ENCODE measurements at places on chromosomes 3 and 15.

DNA sequence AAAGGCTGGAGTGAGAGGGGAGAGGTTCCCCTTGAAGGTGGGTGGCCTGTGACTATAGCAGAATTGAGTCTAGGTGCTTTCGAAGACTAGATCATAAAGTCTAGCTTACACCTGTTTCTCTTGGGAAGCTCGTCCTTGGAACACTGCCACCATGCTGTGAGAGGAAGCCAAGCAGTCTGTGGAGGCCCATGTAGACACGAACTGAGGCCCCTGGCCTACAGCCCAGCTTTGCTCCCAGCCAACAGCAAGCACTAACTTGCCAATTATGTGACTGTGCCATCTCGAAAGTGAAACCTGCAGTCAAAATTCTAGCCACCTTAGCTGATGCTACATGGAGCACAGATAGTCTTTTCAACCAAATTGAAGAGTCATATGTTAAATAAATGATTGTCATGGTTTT is 190.5 kb upstream of the NECTIN3 start:
- DNase-seq = no peak

- DNase-seq = no peak
Measured at GRCh38 chr3:125003369-125003853, 52.4 kb downstream of the HEG1 start.

DNA sequence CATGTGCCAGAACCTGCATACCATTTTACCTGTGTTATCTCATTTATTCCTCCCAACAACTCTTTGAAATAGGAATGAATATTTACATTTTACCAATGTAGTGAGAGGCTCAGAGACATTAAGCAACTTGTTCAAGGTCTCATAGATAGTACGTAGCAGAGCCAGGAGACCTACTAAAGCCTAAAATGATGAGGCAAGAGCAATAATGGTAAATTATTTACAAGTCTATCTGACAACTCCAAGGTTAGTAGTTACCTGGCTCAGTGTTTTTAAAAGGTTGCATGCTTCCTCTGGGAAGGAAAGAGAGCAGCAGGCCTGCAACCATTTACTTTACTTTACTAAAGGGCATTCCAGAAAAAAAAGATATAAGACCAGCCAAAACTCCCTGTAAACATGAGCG is 103.0 kb downstream of the CFAP20DC start:
- no peak for DNase-seq

DNA sequence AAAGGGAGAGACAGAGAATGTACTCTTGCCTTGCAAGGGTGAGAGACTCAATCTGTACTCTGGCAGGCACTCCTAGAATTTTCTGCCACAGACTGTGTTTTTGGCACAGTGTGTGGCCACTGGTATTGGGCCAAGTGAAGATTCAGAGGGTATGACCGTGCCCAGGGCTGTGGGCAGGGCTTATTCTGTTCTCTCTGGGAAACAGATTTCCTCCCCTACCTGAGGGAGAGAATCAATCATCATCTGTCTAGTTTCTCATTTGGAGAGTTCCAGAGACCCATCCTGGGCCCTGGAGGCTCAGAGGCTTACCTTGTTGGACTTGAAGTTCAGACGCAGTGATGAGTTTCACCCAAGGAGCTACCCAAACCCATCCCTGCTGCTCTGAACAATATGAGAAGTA is 28.2 kb downstream of the CSTA start:
- no peak for DNase-seq

DNA sequence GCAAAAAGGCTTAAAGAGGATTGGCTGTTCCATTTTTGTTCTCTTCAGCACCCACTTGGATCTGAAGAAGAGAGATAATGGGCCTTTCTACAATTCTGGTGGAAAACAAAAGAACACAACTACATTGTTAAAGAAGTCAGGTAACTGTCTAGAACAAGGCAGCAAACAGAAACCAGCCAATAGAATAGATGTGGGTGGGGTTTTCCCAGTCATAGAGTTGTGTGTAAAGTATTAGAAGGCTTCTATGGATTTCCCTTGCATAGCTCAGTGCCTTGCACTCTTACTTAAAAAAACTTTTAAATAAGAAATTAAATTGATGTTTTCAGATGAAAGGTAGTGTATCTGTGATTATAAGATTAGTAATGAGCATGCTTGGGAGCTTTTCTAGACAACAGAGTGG is 462.7 kb upstream of the ATP11B start:
- no peak for DNase-seq

DNA sequence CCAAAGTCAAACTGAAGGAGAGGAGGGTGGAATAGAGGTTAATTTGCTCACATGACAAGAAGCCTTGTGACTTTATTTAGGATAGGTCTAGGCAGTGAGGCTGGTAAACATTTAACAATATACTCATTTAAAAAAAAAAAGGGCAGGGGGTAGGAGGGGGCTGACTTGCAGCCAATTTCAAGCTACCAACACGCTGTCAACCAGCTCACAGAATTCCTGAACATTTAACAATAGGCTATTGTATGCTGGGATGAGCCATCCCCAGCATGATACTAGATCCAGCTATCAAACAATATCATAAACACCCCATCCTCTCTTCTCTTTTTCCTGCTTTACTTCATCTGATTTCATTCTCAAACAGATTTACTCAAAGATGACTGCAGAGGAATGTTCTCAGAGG is 1096.3 kb upstream of the CFAP20DC start:
- DNase-seq = no peak

DNA sequence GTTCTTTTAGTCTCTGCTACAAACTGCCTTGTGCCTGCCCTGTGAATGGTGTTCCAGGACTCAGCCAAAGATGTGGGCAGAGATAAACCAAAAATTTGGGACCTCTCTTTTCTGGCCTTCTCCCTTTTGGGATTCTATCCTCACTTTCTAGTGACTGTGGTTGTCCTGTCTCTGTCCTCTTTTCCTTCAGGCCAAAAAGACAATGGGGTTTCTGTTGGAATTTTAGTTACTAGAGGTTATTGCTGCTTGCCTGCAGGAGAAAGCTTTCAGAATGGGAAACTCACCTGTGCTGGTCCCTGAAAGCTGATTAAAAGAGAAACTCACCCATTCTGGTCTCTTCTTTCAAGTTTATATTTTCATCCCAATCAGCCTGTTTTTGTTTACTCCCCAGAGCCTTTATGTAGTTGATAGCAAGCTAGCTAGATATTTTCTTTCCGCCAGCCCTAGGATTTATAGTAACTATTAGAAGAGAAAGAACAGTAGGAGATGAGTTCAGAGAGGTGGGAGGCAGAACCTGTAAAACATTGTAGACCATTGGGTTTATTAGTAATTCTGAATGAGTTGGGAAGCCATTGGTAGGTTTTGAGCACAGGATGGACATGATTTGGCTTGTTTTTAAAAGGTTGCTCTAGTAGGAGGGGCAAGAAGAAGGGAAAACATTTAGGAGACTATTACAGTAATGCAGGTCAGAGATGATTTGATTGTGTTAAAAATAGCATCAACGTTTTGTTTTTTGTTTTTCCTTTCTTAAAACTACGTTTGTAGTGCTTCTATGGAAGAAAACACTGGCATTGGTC is 138.9 kb downstream of the TCF12 start:
- no peak for DNase-seq

GRCh38 chr3:23741036-23741706 is 64.6 kb upstream of the UBE2E1 start:
- no peak for DNase-seq

GRCh38 chr15:33119273-33119672 is 75.2 kb downstream of the FMN1 start:
- DNase-seq = no peak

DNA sequence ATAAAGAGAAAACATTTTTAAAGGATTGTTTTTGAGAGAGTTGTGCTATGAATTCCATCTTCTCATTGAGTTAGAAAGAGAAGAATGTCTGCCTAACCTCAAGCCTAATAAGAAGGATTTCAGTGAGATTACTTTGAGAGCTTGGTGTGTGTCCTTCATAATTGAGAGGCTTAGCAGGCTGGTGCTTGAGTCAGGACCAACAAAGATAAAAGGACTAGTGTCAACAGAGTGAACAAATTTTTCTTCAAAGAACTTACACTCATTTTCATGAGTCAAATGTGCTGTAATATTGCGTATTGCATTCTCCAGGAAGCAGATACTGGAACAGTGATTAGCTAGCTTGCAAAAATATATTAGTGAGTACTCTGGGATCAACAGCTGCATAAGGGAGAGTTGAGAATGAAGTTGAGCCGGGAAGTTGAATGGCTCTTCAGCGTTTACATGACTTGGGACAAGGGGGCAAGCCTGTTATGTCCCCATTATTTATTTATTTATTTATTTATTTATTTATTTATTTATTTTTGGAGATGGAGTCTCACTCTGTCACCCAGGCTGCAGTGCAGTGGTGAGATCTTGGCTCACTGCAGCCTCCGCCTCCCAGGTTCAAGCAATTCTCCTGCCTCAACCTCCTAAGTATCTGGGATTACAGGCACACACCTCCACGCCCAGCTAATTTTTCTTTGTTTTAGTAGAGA is 37.5 kb upstream of the SLITRK3 start:
- DNase-seq = no peak

GRCh38 chr3:52895418-52895817 is 1.9 kb downstream of the STIMATE start:
- no peak for DNase-seq

- DNase-seq = no peak
Measured at GRCh38 chr3:12842469-12842868, 1.1 kb upstream of the RPL32 start.

DNA sequence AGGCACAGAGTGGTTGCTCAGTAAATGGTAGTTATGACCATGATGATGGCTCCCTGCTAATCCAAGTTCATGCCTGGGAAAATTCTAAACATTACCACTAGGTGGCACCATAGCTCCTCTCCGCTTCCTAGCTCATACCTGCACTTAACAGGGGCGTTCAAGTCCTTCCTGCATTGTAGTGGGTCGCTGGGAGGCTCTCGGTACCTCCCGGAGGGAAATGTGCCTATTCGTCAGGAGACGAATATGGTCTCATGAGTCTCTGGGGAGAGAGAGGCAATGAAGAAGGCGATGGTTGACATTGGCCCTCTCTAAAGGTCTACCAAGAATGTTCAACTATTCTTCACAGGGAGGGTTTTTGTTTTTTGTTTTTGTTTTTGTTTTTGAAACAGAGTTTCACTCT is 10.9 kb downstream of the MESP1 start:
- peak; percentile 63 for DNase-seq

GRCh38 chr3:111903067-111903511 is 44.0 kb downstream of the PHLDB2 start:
- peak; percentile 92 for DNase-seq

GRCh38 chr3:42901073-42901415 is 4.9 kb upstream of the ZNF662 start:
- no peak for DNase-seq

DNA sequence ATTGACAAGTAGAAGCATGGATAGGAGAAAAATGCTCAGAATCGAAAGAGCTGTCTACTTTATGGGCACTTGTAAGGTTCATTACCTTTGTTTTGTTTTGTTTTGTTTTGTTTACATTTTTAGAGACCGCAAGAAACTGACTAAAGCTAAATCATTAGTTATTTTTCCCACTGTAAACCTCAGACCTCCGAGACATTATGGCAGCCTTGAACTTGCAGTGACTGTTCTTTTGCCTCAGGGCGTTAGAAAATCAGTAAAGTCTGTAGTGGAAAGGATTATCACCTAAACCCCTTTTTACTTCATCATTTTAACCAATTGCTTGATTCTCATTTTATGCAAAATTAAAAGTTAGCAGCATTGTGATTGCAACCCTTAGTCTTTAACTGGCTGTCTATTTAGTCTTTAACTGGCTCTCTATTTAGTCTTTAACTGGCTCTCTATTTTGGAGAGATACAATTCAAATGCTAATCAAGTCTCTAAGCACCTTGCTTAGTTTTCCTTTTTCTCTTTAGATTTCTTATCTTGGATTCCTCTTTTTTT is 383.3 kb upstream of the ROBO2 start:
- no peak for DNase-seq

GRCh38 chr15:34582461-34583371 is 735 bp downstream of the GOLGA8B start:
- DNase-seq = no peak

- DNase-seq = no peak
Measured at GRCh38 chr15:28967990-28968389, 82.2 kb downstream of the APBA2 start.

GRCh38 chr3:187328691-187329090 is 37.2 kb upstream of the MASP1 start:
- DNase-seq = no peak

- DNase-seq = no peak
Measured at GRCh38 chr3:129575997-129576384, 30.5 kb downstream of the PLXND1 start.

- peak; percentile 21 for DNase-seq
Measured at GRCh38 chr3:160130950-160131349, 94.3 kb upstream of the C3orf80 start.

GRCh38 chr3:69474186-69474585 is 88.3 kb upstream of the FRMD4B start:
- DNase-seq = no peak

GRCh38 chr15:58582160-58582559 is 150.4 kb downstream of the LIPC start:
- DNase-seq = no peak

DNA sequence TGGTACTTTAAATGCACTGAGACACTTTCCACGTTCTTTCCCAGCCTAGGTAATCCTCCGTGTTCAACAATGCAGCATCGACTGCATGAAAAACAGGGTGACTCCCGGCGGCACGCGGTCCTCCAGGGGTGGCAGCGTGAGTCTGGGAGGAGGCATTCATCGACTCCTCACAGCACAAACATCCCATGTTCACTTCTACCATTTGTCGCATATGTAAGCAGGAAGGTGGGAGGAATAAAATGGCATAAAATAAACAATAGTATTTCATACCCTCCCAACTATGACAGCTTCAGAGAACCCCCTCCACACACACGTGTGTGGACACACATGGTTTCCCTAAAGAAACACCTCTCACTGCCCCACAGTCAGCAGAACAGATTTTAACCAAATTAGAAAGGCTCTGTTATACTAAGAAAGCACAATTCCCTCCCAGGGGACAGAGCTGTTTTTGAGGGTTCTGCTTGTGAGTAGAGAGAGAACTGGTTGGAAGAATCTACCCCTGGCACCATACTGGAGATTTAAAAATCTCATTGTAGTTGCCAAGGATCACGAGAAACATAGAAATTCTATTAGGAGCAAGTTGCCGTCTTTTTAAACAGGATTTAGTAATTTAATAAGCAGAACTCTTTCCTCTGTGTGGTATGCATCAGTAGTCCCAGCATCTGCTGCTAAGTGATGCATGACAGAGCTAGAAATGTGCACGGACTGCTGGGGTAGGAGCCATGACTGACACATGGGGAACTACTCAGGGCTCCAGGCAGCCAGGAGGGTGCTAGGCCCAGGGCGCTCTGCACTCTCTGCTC is 6.0 kb downstream of the FAM43A start:
- peak; percentile 64 for DNase-seq

DNA sequence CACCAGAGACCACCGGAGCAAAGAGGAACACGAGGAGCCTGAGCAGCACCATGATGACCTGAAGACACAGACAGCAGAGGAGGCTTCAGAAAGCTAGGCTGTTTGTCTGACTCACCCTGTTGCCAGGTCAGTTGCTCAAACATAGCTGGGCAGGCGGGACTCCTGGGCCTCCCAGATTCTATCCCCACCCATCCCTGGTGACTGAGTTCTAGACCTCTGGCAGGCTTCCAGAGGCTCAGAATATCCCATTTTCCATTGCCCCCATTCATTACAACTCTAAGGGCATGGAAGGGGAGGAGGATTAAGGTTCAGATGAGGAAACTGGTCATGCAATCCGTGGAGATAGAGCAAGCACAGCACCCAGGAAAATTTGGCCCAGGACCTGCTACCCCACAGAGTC is at the start of gene CDHR4:
Gene CDHR4 (minus strand): TSS at position 113 of the 400 bp plus-strand sequence. CDS start 61 bp downstream, at position 52.
- DNase-seq = peak; percentile 46
